ENCODE measurements at places on chromosomes 2 and 18. TPM values are rescaled to one million over a fixed set of nuclear protein-coding genes. Genes with fewer than 3 reads are reported as not detected.

The DES gene
- total RNA-seq, result 0.29 TPM

The EIF2AK2 gene
- total RNA-seq, result 22.1 TPM

The ZDBF2 gene
- total RNA-seq, result 0.74 TPM

The TMEM237 gene
- 21.3 TPM for total RNA-seq

The RPL37A gene
- total RNA-seq, result 4,231 TPM

The SLC5A7 gene
- total RNA-seq, result not detected

The CIDEA gene
- not detected for total RNA-seq

The GPBAR1 gene
- total RNA-seq, result 0.29 TPM

The DSC1 gene
- not detected for total RNA-seq

The TMEM200C gene
- total RNA-seq, result not detected

The GREB1L gene
- 3.8 TPM for total RNA-seq

The ALKAL2 gene
- not detected for total RNA-seq

The CCDC74B gene
- 4.2 TPM for total RNA-seq

The LHCGR gene
- not detected for total RNA-seq

The DYSF gene
- 0.56 TPM for total RNA-seq

The SP3 gene
- total RNA-seq, result 36.7 TPM

The NEURL3 gene
- total RNA-seq, result 0.62 TPM

The ASTL gene
- not detected for total RNA-seq

The ITM2C gene
- total RNA-seq, result 74.5 TPM

The C2orf66 gene
- total RNA-seq, result not detected

The CFAP221 gene
- 0.38 TPM for total RNA-seq

The TPRKB gene
- total RNA-seq, result 75.8 TPM

The INO80C gene
- total RNA-seq, result 24.3 TPM

The EML6 gene
- 1.0 TPM for total RNA-seq

The LGALSL gene
- total RNA-seq, result 12.3 TPM

The RNF125 gene
- total RNA-seq, result 0.23 TPM

Measured in A549 treated with Hydrocortisone at 1 μM for 4 hours (cell line).